ENCODE measurements at places on chromosomes 2 and 18. TPM values are rescaled to one million over a fixed set of nuclear protein-coding genes. Genes with fewer than 3 reads are reported as not detected.

The CD28 gene
- total RNA-seq = 0.42 TPM

The FANCL gene
- total RNA-seq = 13.0 TPM

DNA sequence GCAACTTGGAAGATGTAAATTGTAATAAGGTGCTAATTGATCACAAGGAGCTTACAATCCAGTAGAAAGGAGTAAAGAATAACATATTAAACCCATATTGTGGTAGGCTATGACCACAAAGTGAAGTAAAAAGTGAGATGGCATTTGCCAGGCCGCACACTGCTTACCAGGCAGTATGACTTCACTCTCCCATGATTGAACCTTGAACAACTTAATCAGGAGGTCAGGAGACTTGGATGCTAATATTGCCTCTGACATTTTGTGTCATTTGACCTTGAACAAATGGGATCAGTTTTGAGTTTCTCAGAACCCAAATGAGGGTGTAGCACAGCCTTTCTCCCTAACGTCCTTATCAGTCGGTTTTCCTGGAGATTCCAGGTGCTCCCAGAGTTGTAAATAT lies 44.0 kb downstream of the SLC9A2 start:
- DNase-seq = no peak
- no peaks in the 10 kb centered on the region for H3K27me3 ChIP-seq
- no peak overlapping the region for H3K4me3 ChIP-seq
- no peaks in the 10 kb centered on the region for H3K36me3 ChIP-seq

The IL36B gene
- total RNA-seq = not detected

DNA sequence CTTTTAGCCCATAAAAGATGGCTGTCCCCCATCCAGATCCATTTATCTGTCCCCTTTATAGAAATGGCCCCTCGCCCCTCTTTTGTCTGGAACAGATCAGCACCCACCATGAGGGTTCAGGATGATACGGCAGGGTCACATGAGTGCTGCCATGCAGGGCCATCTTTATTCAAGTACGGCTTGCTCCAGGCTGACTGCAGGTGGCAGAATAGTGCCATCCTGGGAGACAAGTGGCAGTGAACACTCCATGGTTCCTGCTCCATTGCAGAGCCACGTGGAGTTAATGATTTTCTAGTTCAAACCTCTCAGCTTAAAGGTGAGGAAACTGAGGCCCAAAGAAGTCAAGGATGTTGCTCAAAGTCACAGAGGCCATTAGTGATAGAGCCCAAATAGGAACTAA lies 180.6 kb downstream of the CLIP4 start:
- H3K4me1 ChIP-seq = no peaks in the 10 kb centered on the region
- no peak for DNase-seq
- no peaks in the 10 kb centered on the region for H3K27me3 ChIP-seq
- H3K36me3 ChIP-seq = no peaks in the 10 kb centered on the region
- H3K4me3 ChIP-seq = no peak overlapping the region
- H3K27ac ChIP-seq = no peak overlapping the region

DNA sequence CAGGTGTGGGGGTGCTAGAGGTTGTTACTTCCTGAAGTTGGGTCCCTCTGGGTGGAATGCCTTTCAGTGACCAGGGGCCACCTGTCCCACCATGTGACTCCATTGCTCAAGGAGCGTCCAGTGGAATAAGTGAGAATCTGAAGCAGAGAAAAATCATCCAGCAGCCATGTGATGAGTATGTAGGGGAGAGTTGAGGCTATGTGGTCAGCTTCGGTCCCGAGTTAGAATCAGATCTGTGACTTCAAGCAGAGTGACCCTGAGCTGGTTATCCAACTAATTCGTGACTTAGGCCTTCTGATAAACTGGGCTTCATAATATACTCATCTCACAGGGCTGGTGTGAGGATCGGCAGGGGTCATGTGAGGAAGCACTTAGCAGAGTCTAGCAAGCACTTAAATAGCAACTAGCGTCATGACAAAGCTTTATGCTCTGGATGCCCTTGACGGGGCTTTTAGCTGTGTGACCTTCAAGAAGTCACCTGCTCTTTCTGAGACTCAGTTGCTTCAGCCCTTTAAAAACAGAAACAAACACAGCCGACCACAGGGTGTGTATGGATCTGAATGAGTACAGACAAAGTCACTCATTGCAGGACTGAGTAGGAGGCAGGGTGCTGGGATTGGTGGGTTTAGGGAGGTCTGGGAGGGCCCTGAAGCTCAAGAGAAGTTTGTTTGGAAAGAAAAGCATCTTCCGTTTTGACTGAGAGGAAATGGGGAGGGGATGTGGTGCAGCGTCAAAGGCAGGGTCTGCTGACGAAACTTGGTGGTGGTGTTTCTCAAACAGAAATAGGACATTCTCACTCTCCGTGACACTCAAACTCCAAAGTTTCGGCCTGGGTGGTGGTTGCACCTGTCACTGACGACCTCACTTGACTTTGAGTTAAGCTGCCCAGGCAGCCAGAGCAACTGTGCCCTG lies 264.0 kb upstream of the CXCR4 start:
- no peaks in the 10 kb centered on the region for H3K36me3 ChIP-seq
- H3K27me3 ChIP-seq = no peaks in the 10 kb centered on the region
- H3K4me1 ChIP-seq = peaks cover 21% of the 10 kb centered on the region

GRCh38 chr18:37230768-37231167 lies 334.8 kb downstream of the CELF4 start:
- no peaks in the 10 kb centered on the region for H3K27me3 ChIP-seq
- H3K36me3 ChIP-seq = no peaks in the 10 kb centered on the region
- DNase-seq = no peak
- no peaks in the 10 kb centered on the region for H3K4me1 ChIP-seq
- H3K27ac ChIP-seq = no peak overlapping the region

DNA sequence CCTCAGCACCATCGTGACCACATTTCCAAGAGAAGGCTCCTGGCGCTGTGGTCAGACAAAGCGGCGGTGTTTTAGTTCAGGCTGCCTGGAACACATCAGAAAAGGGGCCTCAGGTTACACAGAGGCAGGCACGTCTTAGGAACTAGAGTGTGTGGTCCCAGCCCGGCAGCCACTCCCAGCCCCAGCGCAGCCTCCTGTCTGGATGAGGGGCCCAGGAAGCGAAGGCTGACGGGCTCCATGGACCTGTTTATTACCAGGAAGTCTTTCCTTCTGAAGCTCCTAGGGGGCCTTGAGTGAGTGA lies 10.0 kb upstream of the GPR55 start:
- H3K27me3 ChIP-seq = no peaks in the 10 kb centered on the region
- H3K4me1 ChIP-seq = peaks cover 3% of the 10 kb centered on the region
- no peak overlapping the region for H3K27ac ChIP-seq
- no peak for DNase-seq

The UGT1A5 gene
- total RNA-seq = 9.7 TPM

DNA sequence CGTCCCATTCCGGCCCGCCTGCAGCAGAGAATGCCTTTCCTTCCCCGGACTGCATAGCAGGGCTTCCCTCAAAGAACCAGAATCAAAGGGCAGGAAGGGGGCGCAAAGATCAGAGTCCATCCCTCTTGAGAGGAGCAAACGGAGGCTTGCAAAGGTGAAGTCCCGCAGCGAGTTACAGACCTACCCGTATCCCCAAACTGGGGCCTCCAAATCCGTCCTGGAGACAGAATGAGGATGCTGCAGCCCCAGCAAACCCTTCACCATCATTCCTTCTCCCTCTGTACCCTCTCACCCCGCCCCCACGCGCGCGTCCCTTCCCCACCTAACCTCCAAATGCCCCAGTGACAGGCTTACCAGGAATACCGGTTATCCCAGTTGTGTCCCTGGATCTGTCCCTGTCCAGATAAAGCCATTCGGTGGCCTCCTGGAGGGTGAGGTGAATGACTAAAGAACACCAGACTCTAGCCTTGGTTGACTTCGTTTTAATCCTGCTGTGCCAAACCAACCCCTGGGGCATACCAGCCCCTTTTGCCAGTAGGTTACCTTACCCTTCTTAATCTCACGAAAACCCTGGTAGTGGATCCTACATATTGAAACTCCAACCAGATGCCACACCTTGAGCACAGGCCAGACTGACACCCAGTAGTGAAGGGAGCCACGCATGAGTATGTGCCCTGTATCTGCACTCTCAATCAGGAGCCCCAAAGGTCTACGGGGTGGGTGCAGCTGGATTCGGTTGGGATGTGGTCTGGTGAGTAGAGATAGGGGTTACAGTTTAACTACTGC lies 961 bp upstream of the SLC40A1 start:
- H3K4me3 ChIP-seq = peak overlapping the region; percentile 57
- DNase-seq = no peak
- peak overlapping the region; percentile 92 for H3K27ac ChIP-seq
- H3K27me3 ChIP-seq = no peaks in the 10 kb centered on the region
- H3K36me3 ChIP-seq = no peaks in the 10 kb centered on the region

DNA sequence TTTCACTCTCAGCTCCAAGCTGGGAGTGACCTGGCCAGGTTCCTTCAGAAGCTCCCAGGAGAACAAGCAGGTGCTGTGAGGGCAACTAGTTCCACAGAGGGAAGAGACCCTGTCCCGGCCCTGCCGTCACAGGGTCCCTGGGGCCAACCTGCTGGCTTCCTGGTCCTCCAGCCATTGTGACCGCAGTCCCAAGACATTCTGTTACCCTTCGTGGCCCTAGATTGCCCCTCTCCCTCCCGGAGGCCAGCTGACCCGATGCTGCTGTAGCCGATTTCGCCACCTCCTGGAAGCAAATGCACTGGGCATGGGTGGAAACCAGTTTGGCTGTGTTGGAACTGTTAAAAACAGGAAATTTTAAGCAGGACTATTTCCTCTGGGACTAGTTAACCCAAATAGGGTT lies 55.4 kb downstream of the EPAS1 start:
- DNase-seq = no peak
- H3K4me1 ChIP-seq = no peaks in the 10 kb centered on the region
- H3K36me3 ChIP-seq = peaks cover 100% of the 10 kb centered on the region
- H3K27ac ChIP-seq = peak overlapping the region; percentile 66

DNA sequence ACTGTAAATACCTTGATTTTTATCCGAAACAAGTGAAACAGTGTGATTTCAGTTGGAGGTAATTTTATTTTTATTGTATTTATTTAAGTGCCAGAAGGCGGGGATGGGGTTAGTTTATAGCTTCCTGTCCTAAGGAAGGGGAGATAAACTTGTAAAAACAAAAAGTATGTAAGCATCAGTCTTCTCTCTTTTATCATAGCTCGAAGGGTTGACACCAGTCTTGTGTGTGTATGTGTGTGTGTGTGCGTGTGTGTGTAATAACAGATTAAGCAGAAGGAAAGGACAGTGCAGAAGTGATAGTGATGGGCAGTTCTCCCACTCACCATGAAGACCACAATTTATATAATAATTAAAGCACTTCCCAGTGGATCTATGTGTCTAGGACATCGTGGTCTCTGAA lies 793.3 kb downstream of the PLCL1 start:
- no peaks in the 10 kb centered on the region for H3K27me3 ChIP-seq
- no peak overlapping the region for H3K4me3 ChIP-seq
- no peaks in the 10 kb centered on the region for H3K36me3 ChIP-seq
- H3K27ac ChIP-seq = no peak overlapping the region

GRCh38 chr2:18422432-18423165 lies 137.9 kb downstream of the RDH14 start:
- no peak for DNase-seq
- H3K4me3 ChIP-seq = no peak overlapping the region
- no peaks in the 10 kb centered on the region for H3K27me3 ChIP-seq
- no peaks in the 10 kb centered on the region for H3K36me3 ChIP-seq
- H3K27ac ChIP-seq = no peak overlapping the region

DNA sequence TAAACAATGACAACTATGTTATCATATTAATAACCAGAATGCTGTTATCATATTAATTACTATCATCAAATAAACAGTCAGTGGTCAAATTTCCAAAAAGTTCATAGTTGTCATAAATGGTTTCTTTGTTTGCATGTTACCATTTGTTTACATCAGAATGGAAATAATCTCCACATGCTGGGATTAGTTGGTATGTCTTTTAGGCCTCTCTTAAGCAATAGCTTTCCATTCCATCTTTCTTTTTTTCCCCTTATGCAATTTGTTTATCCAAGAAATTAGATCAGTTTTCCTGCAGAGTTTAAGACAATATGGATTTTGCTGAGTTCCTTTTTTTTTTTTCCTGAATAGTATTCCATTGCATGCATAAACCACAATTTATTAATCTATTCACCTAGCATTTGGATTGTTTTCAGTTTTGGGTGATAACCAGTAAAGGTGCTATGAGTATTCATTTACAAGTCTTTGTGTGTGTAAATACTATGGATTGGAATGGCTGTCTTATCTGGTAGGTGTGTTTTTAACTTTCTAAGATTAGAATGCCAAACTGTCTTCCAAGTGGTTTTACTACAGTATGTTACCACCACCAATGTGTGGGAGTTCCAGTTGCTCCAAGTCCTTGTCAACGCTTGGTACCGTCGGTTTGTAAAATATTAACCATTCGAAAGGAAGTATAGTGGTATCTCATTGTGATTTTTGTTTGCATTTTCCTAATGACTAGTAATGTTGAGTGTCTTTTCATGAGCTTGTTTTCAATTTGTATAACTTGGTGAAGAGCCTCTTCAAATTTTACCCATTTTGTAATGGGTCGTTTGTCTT lies 33.3 kb upstream of the TXNDC2 start:
- H3K36me3 ChIP-seq = no peaks in the 10 kb centered on the region
- H3K4me3 ChIP-seq = no peak overlapping the region
- H3K4me1 ChIP-seq = peaks cover 39% of the 10 kb centered on the region

The SCN9A gene
- 1.1 TPM for total RNA-seq

GRCh38 chr18:64332835-64333234 lies 183.9 kb upstream of the LINC00305 start:
- DNase-seq = no peak
- H3K4me3 ChIP-seq = no peak overlapping the region
- no peaks in the 10 kb centered on the region for H3K36me3 ChIP-seq
- no peaks in the 10 kb centered on the region for H3K4me1 ChIP-seq
- no peaks in the 10 kb centered on the region for H3K27me3 ChIP-seq

DNA sequence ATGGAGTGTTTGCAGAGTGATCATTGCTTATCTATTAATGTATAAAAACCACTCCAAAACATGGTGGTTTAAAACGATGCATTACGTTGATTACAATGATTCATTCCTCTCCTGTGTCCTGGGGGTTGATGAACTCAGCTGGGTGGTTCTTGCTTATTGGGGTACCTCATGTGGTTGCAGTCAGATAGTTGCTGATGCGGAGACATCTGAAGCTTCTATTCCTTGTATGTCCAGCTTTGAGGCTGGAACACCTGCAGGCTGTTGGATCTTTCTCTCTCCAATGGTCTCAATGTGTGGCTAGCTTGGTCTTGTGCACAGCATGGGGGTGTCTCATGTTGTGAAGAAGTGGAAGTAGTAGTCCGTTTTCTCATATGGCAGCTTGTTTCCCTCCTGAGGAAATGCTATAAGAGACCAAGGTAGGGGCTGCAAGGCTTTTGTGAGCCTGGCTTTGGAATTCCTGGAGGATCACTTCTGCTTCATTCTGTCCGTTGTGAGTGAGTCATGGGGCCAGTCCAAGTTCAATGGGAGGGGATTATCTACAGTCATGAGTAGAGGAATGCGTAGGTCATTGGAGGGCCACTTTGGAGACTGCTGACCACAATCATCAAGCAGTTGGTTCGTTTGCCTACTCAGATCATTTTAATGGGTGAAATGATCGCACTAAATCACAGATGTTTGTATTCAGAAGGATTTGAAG lies 601.0 kb downstream of the SLC4A3 start:
- no peak overlapping the region for H3K27ac ChIP-seq
- H3K4me1 ChIP-seq = peaks cover 13% of the 10 kb centered on the region
- no peaks in the 10 kb centered on the region for H3K36me3 ChIP-seq
- no peaks in the 10 kb centered on the region for H3K27me3 ChIP-seq

The CD207 gene
- 1.1 TPM for total RNA-seq

Data from esophagus squamous epithelium (tissue), 5 donors.